ENCODE measurements at places on chromosomes 4 and X. TPM values are rescaled to one million over a fixed set of nuclear protein-coding genes. Genes with fewer than 3 reads are reported as not detected.

DNA sequence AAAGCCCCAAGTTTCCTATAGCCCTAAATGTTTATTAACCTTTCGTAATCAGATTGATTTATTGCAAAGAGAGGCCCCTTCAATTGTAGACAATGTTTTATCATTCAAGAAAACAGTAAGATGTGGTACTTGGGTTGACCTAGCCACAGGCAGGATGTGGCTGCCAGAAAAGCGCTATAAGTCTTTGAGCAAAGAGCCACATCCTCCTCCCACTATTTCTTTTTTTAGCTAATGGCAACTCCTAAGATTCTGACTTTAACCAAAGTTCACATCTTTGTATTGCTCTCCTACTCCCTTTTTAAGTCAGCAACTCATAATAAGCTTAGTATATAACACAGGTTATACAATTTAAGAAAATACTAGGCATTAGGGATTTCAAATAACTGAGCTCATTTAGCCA, 70.7 kb upstream of the PPP3CA start:
- no peak for DNase-seq

GRCh38 chr4:47672696-47673095, 165.2 kb downstream of the CORIN start:
- DNase-seq = no peak

Gene ENPEP
- total RNA-seq = 4.1 TPM

Gene CCKAR
- total RNA-seq = not detected

All from psoas muscle (tissue), 8 donors.